ENCODE measurements at places on chromosomes 1 and 21.

GRCh38 chr21:44855572-44855971 is 17.9 kb downstream of the PTTG1IP start:
- no peak for DNase-seq

DNA sequence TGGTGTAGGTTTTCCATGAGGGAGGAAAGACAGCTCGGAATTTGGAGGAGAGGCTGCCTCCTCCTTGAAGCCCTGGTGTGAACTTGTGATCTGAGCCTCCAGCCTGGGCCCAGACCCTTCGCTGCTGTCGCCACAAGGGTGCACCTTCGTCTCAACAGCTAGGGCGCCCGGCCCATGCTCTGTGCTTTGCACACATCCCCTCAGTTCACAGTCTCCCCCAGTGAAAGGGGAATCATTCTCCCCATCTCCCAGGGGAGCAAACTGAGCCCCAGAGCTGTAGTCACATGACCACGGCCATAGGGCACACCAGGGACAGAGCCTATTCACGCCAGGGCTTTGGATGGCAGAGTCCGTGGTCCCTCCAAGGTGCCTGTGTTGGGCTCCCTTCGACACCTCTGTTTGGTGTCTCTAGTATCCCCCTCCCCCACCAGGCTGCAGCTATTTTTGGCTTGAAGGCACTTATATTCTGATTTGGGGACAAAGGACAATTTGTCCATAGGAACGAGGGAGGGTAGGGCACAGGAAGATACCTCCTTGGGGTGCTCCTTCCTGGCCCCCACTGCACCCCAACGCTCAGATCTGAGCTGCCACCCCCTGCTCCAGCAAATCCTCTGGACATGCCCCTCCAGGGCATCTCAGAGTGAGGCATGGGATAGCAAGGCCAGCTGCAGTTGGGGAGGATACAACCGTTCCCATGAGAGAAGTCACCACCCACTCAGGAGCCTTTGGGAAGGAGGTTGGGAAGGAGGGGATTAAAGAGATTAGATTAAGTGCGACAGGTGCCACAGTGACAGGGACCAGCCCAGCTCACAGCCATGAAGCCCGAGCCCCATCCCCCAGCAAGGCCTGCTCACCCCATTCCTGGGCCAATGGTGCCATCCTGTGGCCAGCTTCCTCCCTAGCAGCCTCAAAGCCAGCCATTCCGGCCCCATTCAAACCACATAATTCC is 15.7 kb downstream of the MATN1 start:
- DNase-seq, result peak; percentile 20

GRCh38 chr1:234093741-234094140 is 189.3 kb downstream of the SLC35F3 start:
- no peak for DNase-seq

- DNase-seq, result no peak
Measured at GRCh38 chr1:39089931-39090521, 63.9 kb downstream of the NDUFS5 start.

DNA sequence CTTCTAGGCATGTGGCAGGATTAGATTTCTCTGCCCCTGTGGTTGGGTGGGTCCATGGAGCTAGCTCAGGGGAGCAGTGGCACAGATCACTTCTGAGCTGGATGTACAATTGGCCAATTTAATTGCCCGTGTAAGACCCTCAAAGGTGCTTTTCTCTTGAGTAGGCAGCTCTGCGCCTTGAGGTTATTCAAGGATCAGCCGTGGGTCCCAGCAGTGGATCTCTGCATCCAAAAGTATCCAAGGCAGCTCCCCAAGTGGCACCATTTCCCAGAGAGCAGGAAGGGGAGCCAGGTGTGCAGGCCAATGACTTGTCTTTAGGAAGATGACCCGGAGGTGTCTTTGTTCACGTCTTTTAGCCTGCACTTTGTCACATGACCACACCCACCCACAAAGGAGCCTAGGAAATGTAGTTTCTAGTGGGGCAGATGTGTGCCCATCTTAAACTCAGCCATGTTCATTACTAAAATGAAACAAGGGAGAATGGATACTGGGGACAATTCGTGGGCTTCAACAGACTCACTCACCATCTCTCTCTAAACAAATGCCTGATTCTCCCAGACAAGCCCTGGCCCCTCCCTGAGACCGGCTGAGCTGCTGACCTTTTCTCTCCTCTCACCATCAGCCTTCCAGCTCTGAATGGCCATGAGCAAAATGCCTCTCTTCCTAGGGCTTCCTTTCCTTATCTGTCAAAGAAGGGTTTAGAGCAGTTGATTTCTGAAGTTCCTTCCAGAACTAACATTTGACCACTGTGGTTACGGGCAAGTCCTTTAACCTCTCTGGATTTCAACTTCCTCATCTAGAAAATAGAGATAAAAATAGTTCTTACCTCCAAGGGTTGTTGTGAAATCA is 41.4 kb upstream of the TENT5C start:
- DNase-seq, result no peak

DNA sequence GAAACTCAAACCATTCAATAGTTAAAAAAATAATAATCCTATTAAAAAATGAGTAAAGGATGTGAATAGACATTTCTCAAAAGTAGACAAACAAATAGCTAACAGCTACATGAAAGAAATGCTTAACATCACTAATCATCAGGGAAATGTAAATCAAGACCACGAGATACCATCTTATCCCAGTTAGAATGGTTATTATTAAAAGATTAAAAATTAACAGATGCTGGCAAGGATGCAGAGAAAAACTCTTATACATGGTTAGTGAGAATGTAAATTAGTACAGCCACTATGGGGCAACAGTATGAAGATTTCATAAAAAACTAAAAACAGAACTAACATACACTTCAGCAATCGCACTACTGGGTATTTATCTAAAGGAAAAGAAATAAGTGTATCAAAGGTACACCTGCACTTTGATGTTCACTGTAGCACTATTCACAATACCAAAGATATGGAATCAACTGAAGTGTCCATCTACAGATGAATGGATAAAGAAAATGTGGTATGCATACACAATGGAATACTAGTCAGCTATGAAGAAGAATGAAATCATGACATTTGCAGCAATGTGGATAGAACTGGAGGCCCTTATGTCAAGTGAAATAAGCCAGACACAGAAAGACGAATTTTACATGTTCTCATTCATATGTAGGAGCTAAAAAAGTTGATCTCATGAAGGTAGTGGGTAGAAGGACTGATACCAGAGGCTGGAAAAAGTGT is 117.9 kb downstream of the ACBD6 start:
- DNase-seq, result no peak

- no peak for DNase-seq
Measured at GRCh38 chr1:108896146-108897145, 19.7 kb downstream of the GPSM2 start.

Data from stimulated activated CD4-positive, alpha-beta T cell treated with anti-CD3 and anti-CD28 coated beads, Interleukin-1b, Interleukin-23, amount 100 ng/mL, for 1 hour (primary cell).